ENCODE measurements at places on chromosomes 11 and 22.
A peak's percentile ranks its signal among the peaks of the same experiment; 100 is the strongest.

DNA sequence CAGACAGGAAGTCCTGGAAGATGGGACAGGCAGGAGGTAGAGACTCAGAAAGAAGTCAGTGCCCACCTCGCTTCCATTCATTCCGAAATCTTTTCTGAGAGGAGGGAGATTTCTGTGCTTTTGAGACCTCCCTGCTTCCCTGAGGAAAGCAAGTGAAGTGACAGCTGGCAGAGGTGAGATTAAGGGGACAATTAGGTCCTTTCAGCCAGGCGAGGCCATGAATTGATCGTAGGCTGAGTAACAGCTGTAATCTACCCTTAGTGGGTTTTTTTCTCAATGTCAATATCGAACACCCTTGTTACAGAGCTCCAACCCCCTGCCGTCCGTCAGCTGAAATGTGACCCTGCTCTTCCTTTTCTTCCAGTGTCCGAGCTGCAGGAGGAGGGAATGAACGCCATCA, 96.0 kb downstream of the PARVA start:
- DNase-seq = no peak

DNA sequence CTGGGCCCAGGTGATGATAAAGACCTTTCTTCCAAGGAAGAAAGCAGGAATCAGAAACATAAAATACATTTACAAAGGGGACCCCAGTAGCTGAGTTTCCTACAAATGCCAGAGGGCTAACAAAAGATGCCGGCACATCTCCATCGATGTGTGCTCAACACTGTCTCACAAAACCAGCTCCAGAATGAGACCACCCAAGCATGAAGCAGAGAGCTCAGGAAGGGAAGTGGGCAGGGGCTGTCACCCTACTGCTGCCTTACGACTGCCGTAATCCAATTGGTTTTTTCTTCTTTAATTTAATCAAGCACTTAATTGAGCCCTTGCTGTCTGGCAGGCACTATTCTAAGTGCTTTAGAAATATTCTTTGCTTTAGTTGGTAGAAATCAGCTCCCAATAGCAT, 26.1 kb downstream of the SMCO4 start:
- no peak for DNase-seq

GRCh38 chr22:35111244-35111643, 45.3 kb downstream of the ISX start:
- DNase-seq = no peak

- no peak for DNase-seq
These were observed 9.9 kb downstream of the TTLL8 start for GRCh38 chr22:50048061-50048765.

DNA sequence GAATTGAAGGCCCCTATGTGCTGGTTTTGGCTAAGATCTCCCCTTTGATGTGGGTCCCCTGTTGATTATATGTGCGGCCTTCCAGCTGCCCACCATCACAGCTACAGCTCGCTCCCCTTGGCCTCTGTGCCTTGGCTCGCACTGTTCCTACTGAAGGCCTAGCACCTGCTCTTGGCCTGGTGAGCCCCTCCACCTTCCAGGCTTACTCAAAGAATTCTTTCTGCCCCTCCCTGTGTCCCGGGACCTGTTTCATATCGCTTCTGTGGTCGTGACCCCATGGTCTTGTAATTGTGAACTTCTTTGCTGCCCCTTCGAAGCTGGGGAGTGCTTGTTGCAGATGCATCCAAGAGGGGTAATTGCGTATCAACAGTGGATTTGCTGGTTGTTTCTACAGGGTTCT, 12.5 kb downstream of the PEX26 start:
- DNase-seq = no peak

DNA sequence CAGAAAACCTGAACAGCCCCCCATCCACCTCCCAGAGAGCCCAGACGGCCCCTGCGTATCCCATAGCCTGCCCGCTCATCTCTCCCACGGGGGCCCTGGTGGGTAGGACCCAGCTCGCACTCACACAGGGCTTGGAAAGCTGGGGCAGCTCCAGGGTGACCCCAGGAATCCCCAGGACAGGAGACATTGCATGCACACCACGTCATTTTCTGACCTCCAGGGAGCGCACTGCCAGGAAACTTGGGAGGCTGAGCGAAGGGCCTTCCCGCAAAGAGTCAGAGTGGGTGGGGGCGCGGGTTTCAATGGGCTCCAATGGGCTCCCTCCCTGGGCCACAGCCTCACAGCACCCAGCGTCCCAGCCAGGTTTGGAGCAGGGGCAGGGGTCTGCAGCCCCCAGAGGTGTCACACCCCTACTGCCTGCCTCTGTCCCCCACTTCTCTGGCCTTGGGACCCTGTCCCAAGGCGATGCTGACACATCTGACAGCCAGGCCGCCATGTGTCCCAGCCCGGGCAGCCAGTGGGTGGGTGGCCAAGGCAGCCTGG, 8.2 kb upstream of the SYT8 start:
- no peak for DNase-seq

GRCh38 chr22:30314915-30315314, 11.8 kb downstream of the TBC1D10A start:
- DNase-seq = peak; percentile 77

- peak; percentile 81 for DNase-seq
These were observed at the start of gene UBE2L6 for GRCh38 chr11:57567515-57568329. Gene UBE2L6 (minus strand): TSS chr11:57567672. CDS start chr11:57567611, 61 bp downstream.

- DNase-seq = no peak
These were observed 56.2 kb downstream of the PANX1 start for GRCh38 chr11:94184846-94185245.

GRCh38 chr11:133946541-133947318, 10.0 kb downstream of the IGSF9B start:
- no peak for DNase-seq

DNA sequence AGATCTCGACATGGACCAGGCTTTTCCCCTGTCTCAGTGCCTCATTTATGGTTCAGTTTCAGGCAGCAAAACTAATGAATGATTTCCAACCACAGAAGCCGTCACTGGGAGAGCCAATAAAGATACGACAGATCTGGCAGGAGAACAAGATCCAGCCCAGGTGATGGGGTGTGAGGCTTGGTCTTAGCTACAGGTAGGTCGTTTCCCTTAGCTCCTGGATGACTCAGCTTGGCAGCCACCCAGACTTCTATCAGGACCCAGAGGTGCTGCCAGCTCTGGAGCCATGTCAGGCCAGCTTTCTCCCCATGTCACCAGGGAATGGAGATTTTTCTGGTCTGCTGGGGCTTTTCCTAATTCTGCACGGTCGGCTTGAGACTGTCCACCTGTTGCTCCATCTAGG, 36.3 kb upstream of the APOBEC3A start:
- no peak for DNase-seq

- DNase-seq = no peak
These were observed 64.7 kb upstream of the RRAS2 start for GRCh38 chr11:14423633-14424032.

- DNase-seq = no peak
These were observed 41.4 kb upstream of the ST14 start for GRCh38 chr11:130118165-130118564.

DNA sequence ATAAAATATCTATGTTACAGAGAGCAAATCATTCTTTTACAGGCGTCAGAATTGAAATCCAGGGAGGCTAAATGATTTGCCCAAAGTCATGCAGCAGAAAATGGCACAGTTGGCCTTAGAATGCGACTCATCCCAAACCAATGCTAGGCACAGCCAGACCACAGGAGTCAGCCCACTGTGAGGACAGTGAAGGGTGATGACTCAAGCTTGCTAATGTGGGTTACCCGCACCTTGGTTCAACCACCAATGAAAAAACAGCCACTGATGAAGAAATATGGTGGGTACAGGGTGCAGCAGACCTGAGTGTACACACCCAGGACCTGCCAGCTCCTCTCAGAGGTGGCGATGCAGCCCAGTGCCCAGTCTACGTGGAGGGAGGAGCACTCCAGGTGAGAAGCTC, 89.7 kb downstream of the ZC3H12C start:
- no peak for DNase-seq

GRCh38 chr11:14132312-14132711, 169.8 kb downstream of the SPON1 start:
- no peak for DNase-seq

GRCh38 chr11:117084992-117085391, 13.2 kb downstream of the SIK3 start:
- DNase-seq = no peak

DNA sequence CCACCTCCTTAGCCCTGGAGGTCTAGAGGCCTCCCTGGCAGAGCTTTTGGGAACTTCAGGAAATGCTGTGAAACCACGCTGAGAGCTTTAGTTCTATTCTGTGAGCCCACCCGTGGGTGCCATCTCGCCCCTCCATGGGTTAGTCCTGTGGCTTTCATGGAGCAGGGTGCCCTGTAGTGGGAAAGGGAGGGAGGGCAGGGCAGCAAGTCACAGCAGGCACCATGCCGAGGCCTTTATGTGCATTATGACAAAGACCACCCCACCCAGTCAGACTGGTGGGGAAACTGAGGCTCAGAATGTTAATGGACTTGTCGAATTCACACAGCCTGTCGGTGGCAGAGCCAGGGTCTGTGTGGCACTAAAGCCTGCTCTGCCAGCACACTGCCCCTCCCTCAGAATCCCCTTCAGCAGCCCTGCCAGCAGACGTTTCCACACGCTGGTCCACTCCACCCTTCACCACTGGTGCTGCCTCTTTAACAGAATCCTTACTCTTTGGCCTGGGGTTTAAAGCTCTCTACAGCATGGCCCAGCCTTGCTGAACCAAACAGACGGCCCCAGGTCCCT, 13.4 kb downstream of the TMPRSS13 start:
- no peak for DNase-seq

- no peak for DNase-seq
These were observed 22.2 kb downstream of the CYB5R2 start for GRCh38 chr11:7651140-7651551.

- DNase-seq = no peak
These were observed 5.4 kb downstream of the GNG3 start for GRCh38 chr11:62712861-62713260.

GRCh38 chr11:117547195-117547850, 219.7 kb downstream of the CEP164 start:
- no peak for DNase-seq

GRCh38 chr11:62934496-62934785, 13.3 kb upstream of the CHRM1 start:
- DNase-seq = no peak

- no peak for DNase-seq
These were observed 6.7 kb downstream of the PAK1 start for GRCh38 chr11:77467233-77467632.

GRCh38 chr11:104451197-104451893, 287.4 kb upstream of the PDGFD start:
- DNase-seq = no peak

- DNase-seq = no peak
These were observed 11.7 kb upstream of the RASD2 start for GRCh38 chr22:35528927-35529326.

GRCh38 chr11:59960502-59961381, 3.1 kb upstream of the OOSP4A start:
- DNase-seq = no peak

- DNase-seq = no peak
These were observed 14.8 kb upstream of the MPPED1 start for GRCh38 chr22:43396934-43397457.

- DNase-seq = no peak
These were observed 258.3 kb downstream of the ETS1 start for GRCh38 chr11:128328955-128329551.

- DNase-seq = no peak
These were observed 91.8 kb upstream of the LDLRAD3 start for GRCh38 chr11:35852056-35852455.

GRCh38 chr22:49715450-49715849, 112.2 kb downstream of the BRD1 start:
- DNase-seq = no peak

- no peak for DNase-seq
These were observed 18.2 kb downstream of the CALCB start for GRCh38 chr11:15091625-15092024.

Data from stimulated activated naive B cell treated with anti-CD40 and anti-IgM and Interleukin-4, amounts not matched to agents 10 μg/mL and 1 μg/mL and 100 μg/mL, for 72 hours (primary cell).